Cardiac muscle cell (in vitro differentiated cells and primary cell): ENCODE measurements at places on chromosomes 2 and 18.

DNA sequence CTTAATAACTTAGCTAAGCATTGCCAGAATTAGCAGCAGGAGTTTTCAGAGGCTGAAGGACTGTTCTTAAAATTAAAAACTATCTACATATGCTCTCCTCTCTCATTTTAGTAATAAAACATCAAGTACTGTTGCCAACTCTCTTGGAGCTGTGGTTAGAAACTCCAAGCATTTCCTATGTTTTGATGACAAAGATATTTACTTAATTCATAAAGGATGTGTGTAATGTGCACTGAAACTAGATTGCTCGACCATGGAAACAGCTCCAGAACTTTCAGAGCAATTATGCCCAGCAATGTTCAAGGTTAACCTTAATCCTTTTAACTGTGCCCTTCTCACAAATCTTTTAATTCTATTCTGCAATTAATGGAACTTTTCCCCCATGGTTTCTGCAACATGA is 8.4 kb downstream of the GRP start:
- H3K4me3 ChIP-seq: no peak overlapping the region
- H3K27ac ChIP-seq: no peak overlapping the region
- no peaks in the 10 kb centered on the region for H3K4me1 ChIP-seq
- DNase-seq: no peak
- no peaks in the 10 kb centered on the region for H3K36me3 ChIP-seq
- peaks cover 52% of the 10 kb centered on the region for H3K27me3 ChIP-seq

DNA sequence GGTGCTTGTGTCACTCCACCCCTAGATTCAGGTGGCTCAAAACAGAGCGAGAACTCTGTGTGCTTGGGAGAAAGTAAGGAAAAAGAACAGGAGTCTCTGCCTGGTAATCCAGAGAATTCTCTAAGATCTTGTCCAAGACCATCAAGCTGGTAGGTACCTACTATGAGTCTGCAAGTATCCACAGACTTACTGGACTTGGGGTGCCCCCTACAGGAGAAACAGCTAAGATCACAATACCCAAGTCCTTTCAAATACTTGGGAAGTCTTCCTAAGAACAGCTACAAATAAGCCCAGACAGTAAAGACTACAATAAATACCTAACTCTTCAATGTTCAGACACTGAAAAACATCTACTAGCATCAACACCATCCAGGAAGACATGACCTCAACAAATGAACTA is 1143.6 kb upstream of the ACVR2A start:
- no peaks in the 10 kb centered on the region for H3K27me3 ChIP-seq
- H3K27ac ChIP-seq: no peak overlapping the region
- no peak overlapping the region for H3K4me3 ChIP-seq
- H3K4me1 ChIP-seq: no peaks in the 10 kb centered on the region
- DNase-seq: no peak

DNA sequence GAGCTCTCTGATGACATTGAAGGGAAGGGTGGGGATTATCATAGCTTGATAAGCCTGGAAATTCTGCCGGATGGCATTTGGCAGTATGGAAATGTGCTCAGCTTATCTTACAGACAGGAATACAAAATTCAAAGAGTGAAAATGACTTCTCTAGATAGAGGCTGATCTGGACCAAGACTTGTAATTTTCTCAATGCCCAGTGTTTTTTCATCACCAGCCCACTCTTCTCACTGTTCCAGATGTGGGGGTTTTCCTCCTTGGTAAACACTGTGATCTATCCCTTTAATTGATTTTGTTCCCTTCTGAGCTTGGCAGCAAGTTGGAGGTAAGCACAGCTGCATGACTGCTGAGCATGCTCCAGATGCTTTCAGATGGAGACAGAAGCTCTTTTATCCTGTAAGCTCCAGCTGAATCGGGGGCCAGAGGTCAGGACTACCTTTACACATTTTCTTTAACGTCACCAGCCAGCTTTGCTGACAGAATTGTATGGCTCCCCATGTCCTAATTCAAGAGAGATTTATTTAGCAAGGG is 287.4 kb upstream of the TCF4 start:
- peaks cover 13% of the 10 kb centered on the region for H3K4me1 ChIP-seq
- H3K36me3 ChIP-seq: no peaks in the 10 kb centered on the region
- no peak overlapping the region for H3K4me3 ChIP-seq
- no peaks in the 10 kb centered on the region for H3K27me3 ChIP-seq
- DNase-seq: no peak

GRCh38 chr2:56812432-56812831 is 628.6 kb downstream of the CCDC85A start:
- no peak for DNase-seq
- H3K27me3 ChIP-seq: no peaks in the 10 kb centered on the region
- H3K4me3 ChIP-seq: no peak overlapping the region

- H3K36me3 ChIP-seq: no peaks in the 10 kb centered on the region
- no peaks in the 10 kb centered on the region for H3K27me3 ChIP-seq
- no peak overlapping the region for H3K27ac ChIP-seq
- no peaks in the 10 kb centered on the region for H3K4me1 ChIP-seq
- H3K4me3 ChIP-seq: no peak overlapping the region
Measured at GRCh38 chr2:235746257-235746934, 252.6 kb downstream of the AGAP1 start.

DNA sequence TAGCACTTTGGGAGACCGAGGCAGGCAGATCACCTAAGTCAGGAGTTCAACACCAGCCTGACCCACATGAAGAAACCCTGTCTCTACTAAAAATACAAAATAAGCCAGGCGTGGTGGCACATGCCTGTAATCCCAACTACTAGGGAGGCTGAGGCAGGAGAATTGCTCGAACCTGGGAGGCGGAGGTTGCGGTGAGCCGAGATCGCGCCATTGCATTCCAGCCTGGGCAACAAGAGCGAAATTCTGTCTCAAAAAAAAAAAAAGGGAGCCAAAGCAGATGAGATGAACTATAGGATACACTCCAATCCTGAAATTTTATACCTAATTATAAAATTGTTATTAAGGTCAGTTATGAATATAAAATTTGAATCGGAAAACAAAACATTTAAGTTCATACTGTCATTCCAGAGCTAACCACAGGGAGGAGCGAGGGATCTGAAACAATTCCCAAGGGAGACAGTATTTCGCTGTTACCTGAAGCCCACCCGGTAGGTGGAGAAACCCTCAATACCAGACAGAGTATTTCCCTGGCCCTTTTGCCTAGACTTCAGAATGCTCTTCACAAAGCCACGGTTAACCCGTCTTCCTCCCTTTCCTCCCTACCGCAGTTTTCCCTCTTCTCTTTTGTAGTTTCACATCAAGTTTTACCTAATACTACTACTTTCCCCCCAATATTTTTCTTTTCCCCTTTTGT is 1.4 kb downstream of the PPM1G start:
- H3K36me3 ChIP-seq: no peaks in the 10 kb centered on the region
- H3K27me3 ChIP-seq: no peaks in the 10 kb centered on the region
- peak; percentile 78 for DNase-seq
- peak overlapping the region; percentile 72 for H3K4me3 ChIP-seq

DNA sequence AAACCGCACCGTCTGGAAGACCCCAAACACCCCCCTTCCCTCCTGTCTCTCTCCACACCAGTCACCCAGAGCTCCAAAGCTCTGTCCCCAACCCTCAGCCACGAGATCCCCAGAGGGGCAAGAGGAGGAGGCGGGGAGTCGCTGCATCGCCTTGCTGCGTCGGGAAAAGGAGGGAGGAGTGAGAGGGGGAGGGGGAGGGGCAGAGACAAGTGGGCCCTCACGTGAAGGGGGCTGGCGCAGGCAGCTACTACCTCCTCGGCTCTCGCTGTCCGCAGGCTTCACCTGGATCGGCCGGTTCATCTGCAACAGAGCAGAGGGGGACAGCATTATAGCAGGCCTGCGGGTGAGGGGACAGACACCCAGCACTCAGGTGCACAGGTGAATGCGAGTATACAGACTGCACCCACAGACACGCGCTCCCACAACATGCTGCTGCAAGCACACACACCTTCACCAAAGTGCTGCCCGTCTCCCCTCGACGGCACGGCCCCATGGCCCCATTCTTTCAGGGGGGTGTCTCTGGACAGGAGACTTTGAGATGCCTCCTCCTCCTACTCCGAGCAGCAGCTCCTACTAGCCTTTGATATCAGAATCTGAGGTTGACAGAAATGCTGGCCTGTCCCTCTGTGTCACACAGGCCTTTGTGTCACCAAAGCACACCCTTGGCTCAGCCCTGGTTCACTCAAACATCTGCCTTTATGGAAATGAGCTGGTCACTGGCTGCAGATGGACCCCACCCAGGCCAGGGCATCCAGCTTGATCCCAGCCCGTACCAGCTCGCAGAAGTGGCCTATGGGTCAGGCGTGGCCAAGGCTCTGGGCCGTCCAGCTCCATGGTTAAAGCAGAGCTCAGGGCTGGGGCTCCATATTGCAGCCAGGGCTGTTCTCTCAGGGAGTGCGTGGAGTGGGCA is 243.8 kb downstream of the CELF4 start:
- H3K4me3 ChIP-seq: no peak overlapping the region
- peaks cover 4% of the 10 kb centered on the region for H3K27me3 ChIP-seq
- no peak overlapping the region for H3K27ac ChIP-seq
- no peak for DNase-seq

GRCh38 chr2:42848726-42849290 is 56.4 kb upstream of the HAAO start:
- no peak for DNase-seq
- no peaks in the 10 kb centered on the region for H3K27me3 ChIP-seq
- peaks cover 8% of the 10 kb centered on the region for H3K4me1 ChIP-seq
- H3K4me3 ChIP-seq: no peak overlapping the region

DNA sequence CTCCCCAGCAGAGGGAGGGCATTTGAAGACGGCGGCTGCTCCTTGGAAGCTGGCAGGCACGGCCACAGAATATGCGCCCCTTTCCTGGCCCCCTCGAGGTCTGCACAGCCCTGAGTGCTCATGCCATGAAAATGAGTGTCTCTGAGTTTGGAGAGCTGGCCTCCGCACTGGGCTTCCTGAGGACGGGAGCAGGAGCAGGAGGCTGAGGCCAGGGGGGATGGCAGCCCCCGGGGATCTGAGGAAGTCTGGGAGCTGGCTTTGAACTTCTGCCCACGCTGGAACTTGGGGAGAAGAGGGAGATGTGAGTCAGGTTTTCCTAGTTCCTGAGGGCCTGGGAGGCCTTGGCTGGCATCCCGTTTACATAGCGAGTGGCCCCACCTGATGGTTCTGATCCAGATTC is 47.0 kb downstream of the RRM2 start:
- H3K27ac ChIP-seq: no peak overlapping the region
- H3K36me3 ChIP-seq: no peaks in the 10 kb centered on the region
- no peak overlapping the region for H3K4me3 ChIP-seq
- DNase-seq: no peak
- H3K4me1 ChIP-seq: peaks cover 9% of the 10 kb centered on the region

- peak; percentile 13 for DNase-seq
- H3K4me1 ChIP-seq: no peaks in the 10 kb centered on the region
- no peaks in the 10 kb centered on the region for H3K27me3 ChIP-seq
- H3K4me3 ChIP-seq: no peak overlapping the region
Measured at GRCh38 chr18:46856973-46857372, 60.3 kb downstream of the PIAS2 start.

DNA sequence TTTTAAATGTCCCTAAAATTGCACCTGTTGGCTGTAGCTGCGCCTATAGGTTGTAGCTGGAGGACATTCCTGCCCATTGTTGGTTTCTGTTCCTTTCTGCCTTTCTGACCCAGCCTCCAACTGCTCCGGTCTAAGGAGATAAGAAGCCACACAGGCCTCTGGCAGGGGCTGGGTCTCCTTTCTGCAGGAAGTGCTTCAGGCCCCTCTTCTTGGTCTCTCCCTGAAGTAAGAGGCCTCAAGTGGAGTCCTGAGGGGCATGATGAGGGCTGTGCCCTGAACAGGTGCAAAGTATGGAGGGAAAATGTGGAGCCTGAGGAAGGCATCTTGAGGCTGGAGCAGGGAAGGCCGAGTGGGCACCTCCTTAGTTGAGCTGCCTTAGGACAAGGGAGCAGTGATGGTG is 10.4 kb upstream of the SFTPB start:
- DNase-seq: no peak
- peaks cover 4% of the 10 kb centered on the region for H3K4me1 ChIP-seq
- H3K4me3 ChIP-seq: no peak overlapping the region
- H3K36me3 ChIP-seq: no peaks in the 10 kb centered on the region
- H3K27me3 ChIP-seq: no peaks in the 10 kb centered on the region

DNA sequence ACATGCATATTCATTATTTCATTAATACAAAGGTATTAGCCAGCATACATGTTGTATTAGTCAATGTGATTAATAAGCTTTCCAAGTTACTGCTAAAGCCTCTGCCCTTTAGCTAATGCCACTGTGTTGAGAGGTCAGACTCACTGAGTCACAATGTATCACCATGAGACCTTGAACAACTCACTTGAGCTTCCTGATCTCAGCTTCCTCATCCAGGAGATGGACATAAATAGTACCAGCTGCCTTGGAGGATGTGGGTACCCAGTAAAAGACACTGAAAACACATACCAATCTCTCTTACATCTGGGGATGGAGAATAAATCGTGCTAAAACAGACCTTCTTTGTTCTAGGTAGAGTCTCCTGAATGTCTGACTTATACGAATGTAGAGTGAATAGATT is 224.6 kb downstream of the EPHA4 start:
- no peaks in the 10 kb centered on the region for H3K36me3 ChIP-seq
- H3K27ac ChIP-seq: no peak overlapping the region
- H3K4me3 ChIP-seq: no peak overlapping the region
- DNase-seq: no peak

DNA sequence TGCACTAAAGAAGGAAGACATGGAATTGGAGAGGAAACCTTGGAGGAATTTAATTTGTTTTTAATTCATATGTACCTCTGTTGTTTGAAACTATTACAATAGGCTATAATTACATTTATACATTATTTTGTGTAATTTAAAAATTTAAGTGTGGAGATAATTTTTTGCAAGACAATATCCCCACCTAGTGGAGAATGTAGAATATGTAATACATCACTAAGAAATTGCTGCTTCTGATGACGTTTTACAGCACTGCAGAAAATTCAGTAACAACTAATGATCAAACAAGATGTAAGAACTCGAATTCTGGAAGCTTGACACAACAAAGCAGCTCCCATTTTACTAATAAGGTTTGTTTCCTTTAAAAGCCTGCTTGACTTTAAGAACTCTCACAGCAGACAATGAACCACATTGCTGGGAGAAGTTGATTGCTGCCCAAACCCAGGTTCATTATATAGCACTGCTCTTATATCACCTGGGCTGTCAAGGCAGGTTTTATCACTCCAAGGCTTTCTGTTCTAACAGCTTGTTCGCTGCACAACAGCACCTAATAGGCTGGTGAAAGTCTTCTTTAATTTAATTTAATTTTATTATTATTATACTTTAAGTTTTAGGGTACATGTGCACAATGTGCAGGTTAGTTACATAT is 53.4 kb downstream of the THADA start:
- no peak overlapping the region for H3K4me3 ChIP-seq
- DNase-seq: peak; percentile 71
- H3K27me3 ChIP-seq: no peaks in the 10 kb centered on the region
- H3K36me3 ChIP-seq: no peaks in the 10 kb centered on the region
- H3K27ac ChIP-seq: no peak overlapping the region
- H3K4me1 ChIP-seq: peaks cover 27% of the 10 kb centered on the region

- no peak overlapping the region for H3K4me3 ChIP-seq
- H3K27ac ChIP-seq: no peak overlapping the region
- H3K27me3 ChIP-seq: no peaks in the 10 kb centered on the region
- DNase-seq: no peak
- H3K4me1 ChIP-seq: no peaks in the 10 kb centered on the region
Measured at GRCh38 chr2:101850991-101851390, 140.8 kb upstream of the IL1R2 start.
